D721Med (cell line): ENCODE measurements at places on chromosomes 5 and 9.

DNA sequence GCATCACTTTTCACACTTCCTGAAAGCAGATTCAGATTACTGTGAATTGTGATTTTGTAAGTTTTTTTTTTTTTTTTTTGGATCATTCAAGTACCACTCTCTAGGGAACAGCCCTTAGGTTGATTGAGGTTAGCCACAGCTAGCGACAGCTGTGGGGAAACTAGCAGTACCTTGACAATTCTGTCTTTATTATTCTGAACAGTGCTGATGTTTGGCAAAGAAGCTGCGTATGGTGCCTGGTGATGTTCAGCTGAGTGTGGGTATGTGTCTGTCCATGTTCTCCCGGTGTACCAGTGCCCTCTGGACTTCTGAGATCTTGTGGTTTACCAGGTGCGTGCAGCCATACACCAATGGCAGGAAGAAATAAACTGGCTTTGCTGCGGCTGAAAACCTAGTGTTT lies 117.3 kb upstream of the PLPPR1 start:
- no peak for DNase-seq

- no peak for DNase-seq
Observed at GRCh38 chr9:26850995-26851394, 41.6 kb downstream of the CAAP1 start.

- DNase-seq, result no peak
Observed at GRCh38 chr5:156469636-156470035, 142.7 kb downstream of the SGCD start.

GRCh38 chr9:125633116-125633745 lies 73.8 kb downstream of the MAPKAP1 start:
- no peak for DNase-seq

DNA sequence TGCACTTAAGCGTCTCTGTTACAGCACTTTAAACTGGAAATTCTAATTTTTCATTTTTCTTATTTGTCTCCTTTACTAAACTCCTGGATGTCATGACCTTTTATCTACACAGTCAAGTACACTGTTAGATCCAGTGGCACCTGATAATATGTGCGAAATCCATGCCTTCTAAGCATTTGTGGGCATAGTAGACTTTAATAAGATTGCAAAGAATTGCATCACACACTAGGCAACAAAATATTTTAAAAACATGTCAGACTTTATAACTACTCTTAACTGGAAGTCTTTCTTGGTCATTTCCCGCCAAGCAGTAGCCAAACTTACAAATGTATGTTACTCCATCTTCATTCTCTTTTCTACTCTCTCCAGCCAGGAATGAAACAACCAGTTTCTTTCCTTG lies 5.0 kb upstream of the SPINK1 start:
- DNase-seq, result no peak

DNA sequence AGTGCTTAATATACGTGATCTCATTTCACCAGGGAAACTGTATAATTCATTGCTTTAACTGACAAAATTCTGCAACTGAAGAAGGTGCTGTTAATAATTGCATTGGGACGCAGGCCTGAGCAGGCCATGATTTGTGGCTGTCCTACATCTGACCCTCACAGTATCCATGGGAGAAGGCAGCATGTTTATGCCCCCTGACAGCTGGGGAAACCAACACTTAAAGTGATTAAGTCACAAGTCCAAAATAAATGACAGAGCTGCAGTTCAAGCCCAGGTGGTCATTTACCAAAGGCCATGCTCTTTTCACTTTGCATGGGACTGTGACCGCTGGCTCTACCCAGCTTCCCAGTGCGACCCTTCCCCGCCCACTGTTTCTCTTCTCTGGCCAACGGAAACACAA lies 30.5 kb upstream of the KCNMB1 start:
- no peak for DNase-seq

DNA sequence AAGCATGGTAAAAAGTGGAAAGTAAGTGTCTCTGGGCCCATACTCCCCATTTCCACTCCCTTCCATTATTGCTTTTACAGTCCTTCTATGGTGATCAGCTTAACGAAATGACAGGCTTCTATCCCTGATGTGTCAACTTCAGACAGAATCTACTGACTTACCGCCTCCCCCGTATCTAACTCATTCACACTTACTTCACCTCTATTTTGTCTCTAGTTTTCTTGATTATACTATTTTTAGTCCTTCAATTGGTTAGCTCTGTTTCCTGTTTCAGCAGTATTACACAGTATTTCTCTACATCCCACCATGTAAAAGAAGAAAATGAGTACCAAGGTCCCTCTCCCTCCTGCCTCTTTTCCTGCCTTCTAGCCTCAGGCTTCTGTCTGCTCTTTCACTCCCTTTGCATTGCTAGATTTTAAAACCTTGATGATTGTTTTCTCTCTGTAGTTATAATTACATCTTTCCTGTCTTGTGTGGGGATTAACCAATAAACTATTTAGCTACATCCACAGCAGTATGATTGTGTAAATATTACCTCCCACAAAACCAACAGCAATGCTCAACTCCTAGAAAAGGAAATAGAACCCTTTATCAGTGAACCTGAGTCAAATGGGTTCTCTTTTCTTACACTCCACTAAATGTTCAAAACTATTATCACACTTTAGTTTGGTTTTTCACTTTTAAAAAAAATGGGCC lies 53.4 kb downstream of the GNAQ start:
- no peak for DNase-seq

- DNase-seq, result no peak
Observed at GRCh38 chr5:160442824-160443431, 21.3 kb downstream of the PTTG1 start.
